Activated CD8-positive, alpha-beta T cell treated with anti-CD3 and anti-CD28 coated beads, Interleukin-2, amount 10 ng/mL, durations not matched to agents 7 days and 5 days (primary cell): ENCODE measurements at places on chromosomes 5 and 9. TPM values are rescaled to one million over a fixed set of nuclear protein-coding genes. Genes with fewer than 3 reads are reported as not detected.

B4GALT1 gene
- 27.8 TPM for total RNA-seq

GABBR2 gene
- total RNA-seq = not detected

GRCh38 chr9:95283673-95284072 lies 33.8 kb downstream of the FANCC start:
- no peak overlapping the region for H3K4me3 ChIP-seq
- no peaks in the 10 kb centered on the region for H3K4me1 ChIP-seq
- no peak overlapping the region for H3K27ac ChIP-seq

DNA sequence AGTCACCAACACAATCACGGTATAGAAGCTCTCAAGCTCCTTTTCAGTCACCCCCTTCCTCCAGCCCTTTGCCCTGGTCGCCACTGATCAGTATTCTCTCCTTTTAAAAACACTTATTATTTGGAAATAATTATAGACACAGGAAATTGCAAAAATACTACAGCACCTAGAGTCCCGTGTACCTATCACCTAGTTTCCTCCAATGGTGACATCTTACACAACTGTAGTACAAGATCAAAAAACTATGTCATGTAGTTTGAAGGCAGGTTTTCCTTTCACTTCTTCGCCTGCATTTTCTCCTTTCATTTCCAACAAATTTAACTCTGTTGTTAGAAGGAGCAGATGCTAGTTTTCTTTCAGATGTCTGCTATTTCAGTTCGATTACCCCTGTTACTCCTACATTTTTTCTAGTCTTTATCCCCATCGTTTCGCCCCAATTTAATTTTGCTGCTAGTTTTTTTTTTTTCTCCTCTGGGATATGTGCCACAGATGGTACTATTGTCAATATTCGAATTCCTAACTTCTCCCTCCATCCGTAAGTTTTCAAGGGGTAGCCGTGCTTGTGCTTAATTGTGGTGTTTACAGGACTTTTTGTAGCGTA lies 612 bp upstream of the ATG10 start:
- H3K36me3 ChIP-seq = peaks cover 3% of the 10 kb centered on the region
- peaks cover 32% of the 10 kb centered on the region for H3K4me1 ChIP-seq
- H3K4me3 ChIP-seq = peak overlapping the region; percentile 93
